ENCODE measurements at places on chromosomes 7 and 10.

DNA sequence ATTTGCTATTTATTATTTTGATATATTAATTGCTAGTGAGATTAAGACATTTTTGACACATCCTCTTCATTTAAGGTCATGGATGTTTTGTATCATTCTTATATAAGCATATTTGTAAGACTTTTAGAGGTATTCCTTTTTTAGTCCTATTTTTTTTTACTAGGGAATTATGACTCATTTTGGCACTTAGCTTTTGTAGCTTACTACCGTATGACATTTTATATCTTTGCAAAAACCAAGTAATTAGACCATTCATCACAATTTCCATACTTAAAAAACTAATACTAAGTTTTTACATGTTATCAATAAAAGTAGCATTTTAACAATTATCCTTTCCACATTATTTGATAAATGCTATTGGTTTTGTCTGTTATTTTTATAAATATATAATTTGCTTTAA, 41.6 kb downstream of the BMPR1A start:
- no peak for DNase-seq

DNA sequence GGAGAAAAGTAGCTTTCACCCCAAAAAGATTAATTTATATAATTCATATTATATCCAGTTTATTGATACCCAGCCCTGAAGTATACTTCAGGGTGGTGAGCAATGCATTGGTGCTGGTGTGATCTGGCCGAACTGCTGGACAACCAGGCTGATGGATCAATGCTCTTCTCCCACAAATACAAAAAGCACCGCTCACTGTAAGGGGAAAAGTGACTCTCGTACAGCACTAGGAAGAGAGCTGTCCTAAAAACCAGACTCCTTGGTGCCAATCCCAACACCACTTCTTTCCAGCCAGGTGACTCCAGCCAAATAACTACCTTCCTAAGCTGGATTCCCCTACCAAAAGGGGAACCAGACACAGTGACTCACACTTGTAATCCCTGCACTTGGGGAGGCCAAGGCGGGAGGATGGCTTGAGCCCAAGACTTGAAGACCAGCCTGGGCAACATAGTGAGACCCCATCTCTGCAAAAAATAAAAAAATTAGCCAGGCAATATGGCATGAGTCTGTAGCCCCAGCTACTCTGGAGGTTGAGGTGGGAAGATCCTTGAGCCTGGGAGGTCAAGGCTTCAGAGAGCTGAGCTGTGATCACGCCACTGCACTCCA, 13.1 kb upstream of the TNPO3 start:
- DNase-seq, result no peak

DNA sequence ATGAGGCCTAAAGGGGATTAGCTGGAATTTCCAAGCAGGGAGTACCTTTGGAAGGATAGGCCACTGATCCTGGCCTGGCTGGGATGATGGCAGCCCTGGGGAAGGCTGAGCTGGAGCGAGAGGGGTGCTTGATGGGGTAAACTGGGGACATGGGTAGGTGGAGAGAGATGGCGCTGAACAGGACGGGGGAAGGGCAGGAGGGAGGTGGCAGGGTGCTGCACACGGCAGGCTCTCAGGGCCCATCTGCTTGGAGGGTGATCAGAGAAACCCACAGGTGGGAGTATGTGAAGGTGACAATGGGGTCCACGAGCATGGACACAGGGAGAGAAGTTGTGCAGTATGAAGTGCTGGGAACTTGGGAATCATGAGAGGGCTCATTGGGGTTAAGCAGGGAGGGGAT, 10.3 kb downstream of the MAT1A start:
- DNase-seq, result no peak

GRCh38 chr10:4372601-4373000, 453.4 kb upstream of the AKR1E2 start:
- DNase-seq, result no peak

DNA sequence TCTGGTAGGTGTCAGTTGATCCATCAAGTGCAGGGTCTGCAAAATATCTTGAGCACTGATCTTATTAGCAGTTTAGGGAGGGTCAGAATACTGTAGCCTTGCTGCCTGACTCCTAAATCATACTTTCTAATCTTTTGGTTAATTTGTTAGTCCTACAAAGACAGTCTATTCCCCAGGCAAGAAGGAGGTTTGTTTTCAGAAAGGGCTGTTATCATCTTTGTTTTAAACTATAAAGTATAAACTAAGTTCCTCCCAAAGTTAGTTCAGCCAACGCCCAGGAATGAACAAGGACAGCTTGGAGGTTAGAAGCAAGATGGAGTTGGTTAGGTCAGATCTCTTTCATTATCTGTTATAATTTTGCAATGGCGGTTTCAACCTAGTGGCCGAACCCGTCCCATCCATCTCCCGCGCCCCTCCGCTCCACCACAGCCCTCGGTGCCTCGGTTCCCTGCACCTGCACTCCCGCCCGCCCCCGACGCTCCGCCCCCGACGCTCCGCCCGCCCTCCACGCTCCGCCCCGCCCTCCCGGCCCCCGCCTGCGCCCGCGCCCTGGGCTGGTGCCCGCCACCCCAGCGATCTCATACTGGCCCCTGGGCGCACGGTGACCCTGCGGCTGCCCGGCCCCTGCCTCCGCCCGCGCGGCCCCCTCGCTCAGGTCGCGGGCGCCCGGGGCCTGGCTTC, at the start of gene ADCK2:
Gene ADCK2, plus strand, starts transcription at position 564 of the 681 bp plus-strand sequence. CDS start 386 bp downstream, outside the sequence.
- DNase-seq, result peak; percentile 80

- DNase-seq, result peak; percentile 83
Measured at GRCh38 chr7:100965723-100966541, 3.4 kb upstream of the MUC12 start.

DNA sequence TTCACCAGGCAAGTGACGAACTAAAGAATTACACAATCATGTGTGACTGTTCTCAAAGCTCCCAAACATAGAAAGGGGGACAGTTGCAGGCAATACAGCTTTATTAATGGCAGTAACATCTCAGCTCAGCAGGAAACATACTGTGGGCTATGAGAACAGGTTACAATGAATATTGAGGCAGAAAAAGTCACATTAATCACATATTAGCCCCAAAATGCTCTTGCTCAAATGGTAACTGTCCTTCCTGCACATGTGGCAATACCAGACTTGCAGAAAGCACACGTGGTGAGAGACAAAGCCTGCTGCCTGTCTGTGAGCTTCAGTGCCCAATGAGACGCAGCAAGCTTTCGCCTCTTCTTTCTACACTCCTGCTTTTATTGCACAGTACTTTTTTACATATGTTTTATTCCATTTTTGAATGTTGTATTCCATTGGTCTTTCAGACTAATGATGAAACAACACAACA, 104.9 kb upstream of the ACBD5 start:
- no peak for DNase-seq

GRCh38 chr7:45574669-45575500, 717 bp downstream of the ADCY1 start:
- DNase-seq, result peak; percentile 75

- no peak for DNase-seq
Measured at GRCh38 chr7:105065104-105065503, 51.1 kb downstream of the KMT2E start.

GRCh38 chr7:38881947-38882684, 26.9 kb downstream of the VPS41 start:
- no peak for DNase-seq

- DNase-seq, result no peak
Measured at GRCh38 chr7:69657985-69658384, 59.7 kb downstream of the AUTS2 start.

DNA sequence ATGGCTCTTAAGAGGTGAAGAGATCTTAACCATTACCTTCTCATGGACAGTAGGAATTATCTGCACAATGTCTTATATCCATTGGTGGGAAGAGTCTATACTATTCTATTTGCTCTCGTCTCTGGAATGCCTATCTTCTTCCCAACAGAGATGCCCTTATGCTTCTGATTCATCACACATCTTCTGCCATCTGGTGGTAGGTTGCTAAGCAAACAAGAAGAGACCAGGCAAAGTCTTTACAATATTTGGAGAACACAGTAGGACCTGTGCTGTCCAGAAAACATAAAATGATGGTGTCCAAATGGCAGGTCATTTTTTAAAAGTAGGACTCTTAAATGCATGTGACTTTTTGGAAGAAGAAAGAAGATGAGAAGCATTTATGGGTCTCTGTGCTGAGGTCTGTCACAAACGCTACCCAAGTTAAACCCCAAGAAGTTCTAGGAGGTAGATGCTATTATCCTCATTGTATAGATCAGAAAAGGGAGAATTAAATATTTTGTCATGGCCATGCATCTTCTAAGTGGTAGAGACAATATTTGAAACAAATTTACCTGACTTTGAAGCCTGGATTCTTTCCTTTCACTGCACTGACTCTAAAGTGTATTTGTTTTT, 67.8 kb upstream of the NXPH1 start:
- DNase-seq, result no peak

DNA sequence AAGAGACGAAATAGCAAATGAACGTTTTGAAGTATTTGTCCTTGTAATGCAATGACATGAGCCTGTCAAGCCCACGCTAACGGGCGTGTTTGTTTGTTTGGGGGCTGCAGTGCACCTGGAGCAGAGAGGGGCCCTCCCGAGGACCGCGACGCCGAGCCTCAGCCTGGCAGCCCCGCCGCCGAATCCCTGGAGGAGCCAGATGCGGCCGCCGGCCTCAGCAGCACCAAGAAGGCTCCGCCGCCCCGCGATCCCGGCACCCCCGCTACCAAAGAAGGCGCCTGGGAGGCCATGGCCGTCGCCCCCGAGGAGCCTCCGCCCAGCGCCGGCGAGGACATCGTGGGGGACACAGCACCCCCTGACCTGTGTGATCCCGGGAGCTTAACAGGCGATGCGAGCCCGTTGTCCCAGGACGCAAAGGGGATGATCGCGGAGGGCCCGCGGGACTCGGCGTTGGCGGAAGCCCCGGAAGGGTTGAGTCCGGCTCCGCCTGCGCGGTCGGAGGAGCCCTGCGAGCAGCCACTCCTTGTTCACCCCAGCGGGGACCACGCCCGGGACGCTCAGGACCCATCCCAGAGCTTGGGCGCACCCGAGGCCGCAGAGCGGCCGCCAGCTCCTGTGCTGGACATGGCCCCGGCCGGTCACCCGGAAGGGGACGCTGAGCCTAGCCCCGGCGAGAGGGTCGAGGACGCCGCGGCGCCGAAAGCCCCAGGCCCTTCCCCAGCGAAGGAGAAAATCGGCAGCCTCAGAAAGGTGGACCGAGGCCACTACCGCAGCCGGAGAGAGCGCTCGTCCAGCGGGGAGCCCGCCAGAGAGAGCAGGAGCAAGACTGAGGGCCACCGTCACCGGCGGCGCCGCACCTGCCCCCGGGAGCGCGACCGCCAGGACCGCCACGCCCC, 118.5 kb downstream of the CYTH3 start:
- DNase-seq, result no peak

DNA sequence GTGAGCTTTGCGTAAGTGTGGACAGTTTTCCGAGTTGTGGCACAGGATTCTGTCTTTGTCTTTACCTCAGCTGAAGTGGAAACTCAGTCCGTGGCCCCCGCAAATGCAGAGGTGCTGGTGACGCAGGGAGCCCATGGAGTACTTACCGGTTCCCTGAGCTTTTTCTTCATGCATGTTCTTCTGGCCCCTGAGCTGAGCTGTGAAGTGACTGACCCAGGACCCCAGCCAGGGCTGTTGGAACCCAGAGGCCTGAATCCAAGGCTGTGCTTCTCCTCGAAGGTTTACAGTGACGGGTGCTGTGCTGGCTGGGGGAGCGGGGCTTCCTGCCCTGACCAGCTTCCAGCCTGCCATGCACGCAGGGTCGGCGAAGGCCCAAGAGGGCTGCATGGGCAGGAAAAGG, 223.5 kb downstream of the GLRX3 start:
- DNase-seq, result no peak

DNA sequence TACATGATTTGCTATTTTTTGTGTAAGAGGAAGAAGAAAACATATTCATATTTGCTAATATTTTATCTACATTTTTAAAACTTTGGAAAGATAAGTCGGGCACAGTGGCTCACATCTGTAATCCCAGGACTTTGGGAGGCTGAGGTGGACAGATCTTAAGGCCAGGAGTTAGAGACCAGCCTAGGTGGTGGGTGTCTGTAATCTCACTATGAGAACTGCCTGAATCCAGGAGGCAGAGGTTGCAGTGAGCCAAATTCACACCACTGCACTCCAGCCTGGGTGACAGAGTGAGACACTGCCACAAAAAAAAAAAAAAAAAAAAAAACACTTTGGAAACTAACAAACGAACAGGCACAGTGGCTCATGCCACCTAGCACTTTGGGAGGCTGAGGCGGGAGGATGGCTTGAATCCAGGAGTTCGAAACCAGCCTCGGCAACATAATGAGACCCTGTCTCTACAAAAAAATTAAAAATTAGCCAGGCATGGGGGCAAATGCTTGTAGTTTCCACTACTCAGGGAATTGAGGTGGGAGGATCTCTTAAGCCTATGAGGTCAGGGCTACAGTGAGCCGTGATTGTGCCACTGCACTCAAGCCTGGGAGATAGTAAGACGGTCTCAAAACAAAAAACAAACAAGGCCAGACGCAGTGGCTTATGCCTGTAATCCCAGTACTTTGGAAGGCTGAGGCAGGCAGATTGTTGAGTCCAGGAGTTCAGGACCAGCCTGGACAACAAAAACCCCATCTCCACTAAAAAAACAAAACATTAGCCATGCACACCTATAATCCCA, 25.6 kb downstream of the HERC4 start:
- no peak for DNase-seq

- DNase-seq, result peak; percentile 12
Measured at GRCh38 chr7:148116195-148116594, 474.4 kb upstream of the C7orf33 start.
